ENCODE measurements at places on chromosomes 5 and 9.

- DNase-seq, result no peak
Observed at GRCh38 chr9:124358631-124359030, 56.6 kb downstream of the PSMB7 start.

DNA sequence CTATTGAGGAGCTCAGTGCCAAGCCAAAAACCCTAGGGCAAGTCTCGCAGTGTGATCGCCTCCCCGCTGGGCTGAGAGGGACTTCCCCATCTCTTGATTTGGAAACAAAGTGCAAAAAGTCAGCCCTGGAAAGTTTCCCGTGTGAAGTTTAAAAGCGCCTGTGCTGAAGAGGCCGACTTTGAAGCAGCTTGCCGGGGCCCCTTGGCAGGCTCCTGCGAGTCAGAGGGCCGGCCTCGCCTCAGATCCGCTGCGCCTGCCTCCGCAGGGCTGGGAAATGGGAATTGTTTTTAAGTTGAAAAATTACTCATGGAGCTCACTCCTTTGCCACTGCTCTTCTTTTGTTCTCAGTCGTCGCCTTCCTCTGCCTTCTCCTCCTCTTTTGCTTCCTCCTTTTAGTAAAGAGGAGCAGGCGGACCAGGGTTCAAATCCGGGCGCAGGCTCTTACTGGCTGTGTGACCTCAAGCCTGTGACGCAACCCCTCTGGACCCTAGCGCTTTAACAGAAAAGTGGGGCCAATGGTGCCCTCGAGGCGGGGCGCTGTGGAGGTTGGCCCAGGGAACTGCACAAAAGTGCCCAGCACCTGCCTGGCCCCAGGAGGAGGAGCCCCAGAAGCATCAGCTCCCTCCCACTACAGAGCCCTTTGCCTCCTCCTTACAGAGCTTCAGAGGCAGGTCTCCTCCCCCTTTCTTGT lies 14.7 kb upstream of the LHX2 start:
- no peak for DNase-seq

DNA sequence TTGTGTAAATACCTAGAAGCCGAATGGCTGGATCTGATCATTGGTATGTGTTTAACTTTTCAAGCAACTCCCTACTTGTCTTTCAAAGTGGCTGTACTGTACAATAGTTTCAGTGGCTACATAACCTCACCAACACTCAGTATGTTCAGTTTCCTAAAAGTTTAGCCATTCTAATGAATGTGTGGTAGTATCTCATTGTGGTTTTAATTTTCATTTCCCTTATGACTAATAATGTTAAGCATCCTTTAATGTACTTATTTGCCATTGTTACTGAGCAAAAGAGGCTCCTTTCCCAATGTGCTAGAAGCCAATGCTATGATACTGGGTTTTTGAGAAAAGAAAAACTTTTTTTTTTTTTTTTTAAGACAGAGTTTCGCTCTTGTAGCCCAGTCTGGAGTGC lies 27.8 kb upstream of the ALDOB start:
- DNase-seq, result no peak

GRCh38 chr9:83340451-83340850 lies 197.8 kb downstream of the FRMD3 start:
- DNase-seq, result no peak

GRCh38 chr9:14574173-14574572 lies 119.1 kb downstream of the ZDHHC21 start:
- no peak for DNase-seq
